ENCODE measurements at places on chromosomes 1 and 21.

GRCh38 chr1:228145463-228146416, 4.0 kb upstream of the GJC2 start:
- DNase-seq, result no peak

DNA sequence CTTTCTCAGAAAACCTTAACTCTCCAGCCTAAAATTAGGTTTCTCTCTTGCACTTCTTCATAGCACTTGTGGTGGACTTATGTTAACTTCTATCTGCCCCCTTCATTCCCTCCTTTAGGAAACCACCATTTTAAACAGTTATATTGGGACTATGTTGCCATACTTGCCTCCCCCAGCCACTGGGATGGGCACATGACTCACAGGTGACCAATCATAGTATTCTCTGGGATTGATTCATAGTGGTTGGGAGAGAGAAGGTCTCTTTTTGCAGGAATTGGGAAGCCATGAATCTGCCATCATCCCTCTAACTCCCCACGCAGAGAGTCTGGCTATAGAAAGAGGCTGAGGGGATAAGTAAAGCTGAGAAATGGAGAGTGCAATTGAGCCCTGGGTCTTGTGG, 50.4 kb upstream of the NRDC start:
- DNase-seq, result no peak

GRCh38 chr1:36920801-36921405, 113.4 kb downstream of the GRIK3 start:
- no peak for DNase-seq

- no peak for DNase-seq
Measured at GRCh38 chr1:230833511-230833910, 34.8 kb downstream of the C1orf198 start.

GRCh38 chr1:56397811-56398231, 181.5 kb downstream of the PLPP3 start:
- no peak for DNase-seq

DNA sequence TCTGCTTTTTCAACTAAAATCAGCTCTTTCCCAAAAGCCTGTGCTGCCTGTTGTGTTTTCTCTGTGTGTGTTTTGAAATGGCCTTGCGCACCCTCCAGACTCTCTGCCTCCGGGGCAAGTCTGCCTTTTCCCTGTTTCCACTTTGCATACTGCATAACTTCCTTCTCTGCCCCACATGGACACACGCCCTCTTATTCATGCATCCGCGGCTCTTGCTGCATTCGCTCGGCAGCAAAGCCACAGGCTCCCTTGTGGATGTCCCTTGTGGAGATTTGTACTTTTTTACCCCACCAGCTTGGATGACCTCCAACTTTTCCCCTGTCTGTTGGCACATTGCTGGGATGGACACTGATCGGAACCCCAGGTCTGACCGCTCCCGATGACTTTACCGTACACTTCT, 147.6 kb downstream of the ADSS2 start:
- no peak for DNase-seq

DNA sequence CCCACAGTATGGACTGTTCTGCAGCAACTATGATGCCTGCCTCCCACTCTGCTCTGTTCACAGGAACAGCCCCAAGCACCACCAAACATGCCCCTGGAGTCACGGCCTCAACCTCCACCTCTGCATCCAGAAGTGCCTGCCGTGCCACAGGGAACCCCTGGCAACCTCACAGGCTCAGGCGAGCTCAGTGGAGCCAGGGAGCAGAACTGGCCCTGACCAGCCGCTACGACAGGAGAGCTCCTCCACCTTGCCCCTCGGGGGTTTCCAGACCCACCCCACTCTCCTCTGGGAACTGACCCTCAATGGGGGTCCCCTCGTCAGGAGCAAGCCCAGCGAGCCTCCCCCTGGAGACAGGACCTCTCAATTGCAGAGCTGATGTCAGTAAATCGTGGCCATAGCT, 13.0 kb downstream of the MRAP start:
- DNase-seq, result no peak

GRCh38 chr1:154842635-154843034, 27.4 kb downstream of the KCNN3 start:
- no peak for DNase-seq

DNA sequence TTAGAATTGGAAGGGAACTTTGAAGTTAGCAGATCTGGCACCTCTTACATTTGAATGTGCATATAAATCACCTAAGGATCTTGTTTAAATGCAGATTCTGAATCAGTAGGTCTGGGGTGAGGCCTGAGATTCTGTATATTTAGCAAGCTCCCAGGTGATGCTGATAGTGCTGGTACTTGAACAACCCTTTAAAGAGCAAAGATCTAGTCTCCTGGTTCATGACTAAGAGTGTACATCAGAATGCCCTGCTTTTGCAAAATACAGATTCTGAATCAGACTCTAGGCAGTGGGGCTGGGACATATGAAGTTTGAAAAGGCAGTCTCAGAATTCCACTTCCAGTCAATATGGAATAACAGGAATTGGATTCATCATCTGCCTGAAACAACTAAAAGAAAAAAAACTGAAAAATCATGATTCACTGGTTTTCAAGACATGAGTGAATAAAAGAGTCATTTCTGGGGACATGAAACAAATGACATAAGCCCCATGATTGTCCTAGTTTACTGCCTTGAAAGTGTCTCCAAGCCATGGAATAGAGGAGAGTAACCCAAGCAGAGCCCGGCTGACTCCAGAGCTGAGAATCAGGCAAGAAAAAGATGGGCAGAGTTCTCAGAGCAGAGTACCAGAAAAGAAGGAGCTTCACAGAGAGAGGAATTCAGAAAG, 149.6 kb upstream of the SGIP1 start:
- no peak for DNase-seq

- no peak for DNase-seq
Measured at GRCh38 chr1:163195728-163196448, 6.8 kb downstream of the RGS5 start.

GRCh38 chr1:32231843-32232432, 9.7 kb downstream of the EIF3I start:
- DNase-seq, result no peak

- DNase-seq, result no peak
Measured at GRCh38 chr1:184002071-184002470, 35.5 kb downstream of the COLGALT2 start.

DNA sequence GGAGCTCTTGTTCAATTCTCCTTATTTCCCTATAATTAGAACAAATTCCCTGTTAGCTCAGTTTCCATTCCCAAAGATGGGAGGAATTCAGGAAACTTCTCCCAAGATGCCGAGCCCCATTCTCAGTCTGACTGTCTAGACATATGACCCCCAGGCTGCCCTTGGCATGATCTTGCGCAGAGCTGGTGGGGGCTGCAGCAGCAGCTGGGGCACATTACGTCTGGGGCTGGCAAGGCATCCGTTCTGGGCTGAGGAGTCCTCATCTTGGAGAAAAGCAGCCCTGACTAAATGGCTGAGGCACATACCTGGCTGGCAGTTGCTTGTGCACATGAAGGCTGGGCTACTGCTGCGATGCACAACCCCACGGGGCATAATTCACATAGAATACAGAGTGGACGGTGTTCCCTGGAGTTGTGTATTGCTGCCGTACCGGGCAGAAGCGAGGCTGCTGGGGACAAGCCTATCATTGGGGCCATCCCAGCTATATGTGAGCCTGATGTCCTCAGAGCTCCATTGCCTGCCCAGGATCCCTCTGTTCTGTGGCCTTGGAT, 36.4 kb upstream of the TRABD2B start:
- DNase-seq, result no peak

DNA sequence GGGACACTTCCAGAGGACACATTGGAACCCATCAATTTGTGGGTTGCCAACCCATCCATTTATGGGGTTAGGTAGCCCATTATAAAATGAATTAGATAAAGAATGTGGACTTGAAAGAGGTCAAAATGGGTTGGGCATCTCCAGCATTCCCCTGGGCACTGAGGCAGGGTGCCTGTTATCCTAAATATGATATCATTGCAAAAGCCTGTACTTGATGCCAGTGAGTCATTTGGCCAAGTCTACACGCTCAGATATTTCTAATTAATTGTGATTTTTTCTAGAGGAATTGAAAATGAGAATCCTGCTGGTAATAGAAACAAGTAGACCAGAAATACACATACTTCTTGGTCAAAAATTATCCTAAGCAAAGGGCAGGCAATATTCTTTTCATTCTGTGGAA, 21.9 kb upstream of the NBL1 start:
- DNase-seq, result no peak

DNA sequence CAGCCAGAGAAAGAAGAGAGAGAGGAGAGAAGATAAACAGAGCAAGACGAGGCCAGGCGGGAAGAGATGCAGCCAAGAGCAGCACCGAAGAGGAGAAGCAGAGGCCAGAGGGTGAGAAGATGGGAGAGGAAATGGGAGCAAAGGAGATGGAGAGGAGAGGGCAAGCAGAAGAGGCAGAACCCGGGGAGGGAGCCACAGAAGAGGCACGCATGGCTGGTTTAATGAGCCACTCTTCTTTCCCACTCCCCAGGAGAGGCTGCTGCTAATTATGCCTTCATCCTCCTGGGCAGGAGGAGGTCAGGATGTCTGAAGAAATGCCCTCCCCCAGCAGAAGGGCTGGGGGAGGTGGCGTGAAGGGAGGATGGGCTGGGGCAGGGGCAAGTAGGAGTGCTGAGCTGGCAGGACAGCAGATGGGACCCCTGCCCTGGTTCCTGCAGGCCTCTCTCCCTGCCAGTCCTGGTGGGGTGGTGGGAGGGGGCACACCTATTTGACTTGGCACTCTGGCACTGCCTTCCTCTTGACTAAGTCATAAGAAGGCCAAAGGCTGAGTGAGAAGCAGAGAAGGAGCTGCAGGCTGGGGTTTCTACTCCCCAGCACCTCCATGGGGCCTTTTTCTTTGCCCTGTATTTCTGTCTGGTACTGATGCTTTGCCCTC, 32.3 kb downstream of the KIRREL1 start:
- DNase-seq, result no peak

- DNase-seq, result no peak
Measured at GRCh38 chr1:26158908-26159742, at the start of gene FAM110D. FAM110D (plus strand) TSS chr1:26159079; CDS start chr1:26161292, 2,213 bp downstream.

DNA sequence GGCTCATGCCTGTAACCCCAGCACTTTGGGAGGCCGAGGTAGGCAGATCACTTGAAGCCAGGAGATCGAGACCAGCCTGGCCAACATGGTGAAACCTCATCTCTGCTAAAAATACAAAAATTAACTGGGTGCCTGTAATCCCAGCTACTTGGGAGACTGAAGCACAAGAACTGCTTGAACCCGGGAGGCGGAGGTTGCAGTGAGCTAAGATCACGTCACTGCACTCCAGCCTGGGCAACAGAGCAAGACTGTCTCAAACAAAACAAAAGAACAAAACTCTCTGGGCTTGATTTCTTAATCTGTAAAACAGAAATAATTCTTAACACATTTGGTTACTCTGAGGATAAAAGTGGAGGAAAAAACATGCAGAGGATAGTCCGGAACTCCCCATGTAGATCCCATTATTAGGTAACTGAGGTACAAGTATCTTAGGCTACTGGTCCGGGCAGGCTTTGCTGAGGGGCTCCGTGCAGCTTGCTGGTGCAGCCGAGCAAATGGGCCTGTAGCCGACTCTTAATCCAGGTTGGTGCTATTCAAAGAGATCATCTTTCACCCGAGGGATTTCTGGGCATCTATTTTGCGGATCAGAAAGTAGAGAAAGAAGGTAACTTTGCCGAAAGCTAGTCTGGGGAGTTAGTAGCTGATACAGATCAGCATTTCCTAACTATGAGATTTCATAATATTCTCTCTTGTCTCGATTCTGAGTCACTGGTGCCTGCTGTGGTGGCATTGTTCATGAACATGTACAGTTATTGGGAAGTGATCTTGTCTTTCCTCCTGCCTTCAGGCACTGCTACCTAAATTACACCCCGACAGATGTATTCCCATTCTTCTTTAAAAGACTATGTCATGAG, 56.8 kb downstream of the NFIA start:
- DNase-seq, result no peak

- DNase-seq, result no peak
Measured at GRCh38 chr1:160221089-160221488, 15.9 kb downstream of the PEA15 start.

GRCh38 chr21:44845418-44846223, 27.8 kb upstream of the SUMO3 start:
- no peak for DNase-seq

- no peak for DNase-seq
Measured at GRCh38 chr1:55836086-55836485, 620.9 kb upstream of the USP24 start.

- DNase-seq, result no peak
Measured at GRCh38 chr1:77139389-77139788, 79.8 kb downstream of the PIGK start.

- DNase-seq, result no peak
Measured at GRCh38 chr1:53274026-53274425, 35.7 kb upstream of the MAGOH start.

- no peak for DNase-seq
Measured at GRCh38 chr1:175673371-175674150, 69.8 kb downstream of the TNR start.

GRCh38 chr1:173424143-173424542, 53.0 kb upstream of the PRDX6 start:
- no peak for DNase-seq

GRCh38 chr1:154747740-154748404, 122.2 kb downstream of the KCNN3 start:
- DNase-seq, result no peak

DNA sequence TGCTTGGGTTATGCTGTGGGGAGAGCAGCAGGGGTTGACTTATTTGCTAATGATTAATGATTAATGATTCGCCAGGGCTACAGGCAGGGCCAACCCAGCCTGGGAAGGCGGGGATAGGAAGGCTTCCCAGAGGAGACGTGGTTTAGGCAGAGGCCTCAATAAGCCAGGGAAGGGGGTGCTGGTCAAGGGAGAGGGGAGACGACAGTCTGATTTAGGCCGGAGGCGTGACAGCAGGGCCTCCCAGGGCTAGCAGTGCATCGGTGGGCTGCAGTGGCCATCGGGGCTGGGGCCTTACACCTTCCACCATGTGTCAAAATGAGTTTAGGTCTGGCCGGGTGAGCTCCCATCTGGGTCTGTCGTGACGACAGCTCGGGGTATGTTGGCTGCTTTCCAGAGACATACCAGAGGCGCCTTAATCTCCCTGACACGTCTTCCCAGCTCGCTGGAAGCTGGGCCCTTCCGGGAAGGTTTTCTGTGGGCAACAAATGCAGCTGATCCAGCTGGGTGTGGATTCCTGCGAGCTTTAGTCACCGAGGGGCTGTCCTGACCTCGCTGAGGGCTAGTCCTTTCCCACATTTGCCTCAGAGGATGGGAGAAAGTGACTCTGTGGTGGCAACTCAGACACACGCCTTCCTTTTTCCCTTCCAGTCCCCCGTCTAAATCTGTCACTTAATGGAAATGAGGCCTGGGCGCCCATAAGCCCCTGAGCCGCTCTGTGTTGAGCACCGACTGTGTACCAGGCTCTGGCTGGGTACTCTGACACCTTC, 3.7 kb upstream of the SLC1A7 start:
- no peak for DNase-seq

- DNase-seq, result peak; percentile 97
Measured at GRCh38 chr1:155244368-155245162, 10.7 kb downstream of the ENTREP3 start.

- no peak for DNase-seq
Measured at GRCh38 chr21:34730194-34730593, 61.4 kb downstream of the CLIC6 start.

GRCh38 chr1:178520803-178521202, 7.9 kb downstream of the TEX35 start:
- no peak for DNase-seq
